ENCODE measurements at places on chromosomes 6 and 20.

- DNase-seq, result no peak
Observed at GRCh38 chr20:43590036-43590391, 723 bp upstream of the IFT52 start.

DNA sequence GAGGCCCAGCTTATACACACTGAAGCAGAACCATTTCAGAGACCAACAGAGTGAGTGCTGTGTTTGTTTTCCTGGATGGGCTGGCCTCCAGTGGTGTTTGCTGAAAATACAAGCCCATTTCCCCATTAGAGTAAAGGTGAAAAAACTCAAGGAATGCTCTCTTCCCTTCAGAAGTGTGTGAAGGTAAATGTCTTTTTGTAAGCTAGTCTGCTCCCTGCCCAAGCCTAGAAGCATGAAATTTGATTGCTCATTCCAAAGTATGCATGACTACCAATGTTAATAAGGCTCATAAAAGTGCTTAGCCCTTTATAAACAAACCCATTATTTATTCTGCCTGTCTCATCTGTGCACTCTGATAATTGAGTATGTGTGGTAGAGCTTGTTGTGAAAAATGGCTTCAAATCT is 59.1 kb downstream of the ADGRF1 start:
- no peak for DNase-seq

- DNase-seq, result no peak
Observed at GRCh38 chr20:48544402-48545339, 283.1 kb downstream of the PREX1 start.

- DNase-seq, result no peak
Observed at GRCh38 chr6:13493147-13493546, 5.7 kb upstream of the GFOD1 start.

DNA sequence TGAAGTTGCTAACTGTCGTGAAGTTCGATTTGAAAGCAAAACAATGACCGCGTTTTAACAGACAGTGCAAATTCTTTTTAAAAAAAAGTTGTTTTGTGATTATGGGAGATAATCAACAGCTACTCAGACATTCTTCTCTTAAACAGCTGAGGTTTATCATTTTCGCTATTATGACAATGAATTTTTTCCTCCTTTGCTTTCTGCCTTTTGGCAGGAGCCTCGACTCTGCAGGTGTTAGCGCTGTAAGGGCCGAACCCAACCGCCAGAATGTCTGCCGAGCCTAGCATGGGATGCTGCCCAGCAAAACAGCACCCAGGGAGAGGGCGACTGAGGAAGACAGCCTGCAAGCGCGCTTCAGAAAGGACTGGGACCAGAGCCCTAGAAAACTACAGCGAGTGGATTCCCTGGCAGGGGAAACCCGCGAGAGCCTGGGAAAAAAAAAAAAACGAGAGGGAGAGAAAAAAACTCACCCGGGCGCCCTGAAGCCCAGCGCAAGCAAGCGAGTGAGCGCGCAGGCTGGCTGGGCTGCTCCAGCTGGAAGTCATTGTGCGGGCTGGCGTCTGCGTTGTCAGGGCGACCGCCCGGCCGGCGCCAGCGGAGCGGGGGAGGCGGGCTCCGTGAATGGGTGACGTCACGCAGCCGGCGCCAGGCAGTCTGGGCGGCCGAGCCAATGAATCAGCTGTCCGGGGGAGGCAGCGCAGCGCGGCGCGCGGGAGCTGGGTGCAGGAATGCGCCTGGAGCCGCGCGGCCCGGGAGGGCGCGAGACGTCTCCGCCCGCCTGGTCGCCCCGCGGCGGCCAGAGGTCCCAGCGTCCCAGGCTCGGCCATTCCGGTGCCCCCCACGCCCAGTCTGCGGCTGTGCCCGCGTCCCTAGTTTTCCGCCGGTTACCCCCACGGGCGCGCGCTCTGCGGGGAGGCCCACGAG is 32.7 kb upstream of the ID4 start:
- DNase-seq, result no peak

DNA sequence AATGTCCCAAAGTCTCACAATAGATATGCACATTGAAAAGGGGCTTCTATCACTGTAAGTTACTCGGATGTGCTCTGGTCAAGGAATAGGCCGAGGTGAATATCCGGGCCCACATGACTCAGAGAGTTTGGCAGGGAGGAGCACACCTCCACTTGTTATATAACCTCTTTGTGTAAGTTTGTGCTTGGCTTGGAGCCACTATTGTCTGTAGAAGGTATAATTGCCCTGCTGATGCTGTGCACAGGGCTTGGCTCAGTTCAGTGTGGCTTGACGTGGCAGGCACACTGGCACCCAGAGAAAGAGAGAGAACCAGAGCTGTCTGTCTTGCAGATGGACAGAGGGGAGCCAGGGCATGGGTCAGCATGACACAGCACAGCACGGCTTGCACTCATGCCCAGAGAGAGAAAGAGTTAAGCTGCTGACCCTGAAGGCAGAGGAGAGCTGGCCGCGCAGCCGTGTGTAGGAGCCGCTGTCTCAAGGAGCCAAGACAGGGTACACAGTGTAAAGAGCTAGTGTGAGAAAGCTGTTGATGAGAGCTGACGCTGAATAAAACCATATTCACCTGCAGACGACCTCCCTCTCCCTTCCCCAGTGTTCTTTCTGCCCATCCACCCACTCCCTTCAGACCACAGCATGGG is 482.5 kb downstream of the C6orf118 start:
- DNase-seq, result no peak

- DNase-seq, result no peak
Observed at GRCh38 chr6:25387911-25388310, 108.7 kb downstream of the CARMIL1 start.

DNA sequence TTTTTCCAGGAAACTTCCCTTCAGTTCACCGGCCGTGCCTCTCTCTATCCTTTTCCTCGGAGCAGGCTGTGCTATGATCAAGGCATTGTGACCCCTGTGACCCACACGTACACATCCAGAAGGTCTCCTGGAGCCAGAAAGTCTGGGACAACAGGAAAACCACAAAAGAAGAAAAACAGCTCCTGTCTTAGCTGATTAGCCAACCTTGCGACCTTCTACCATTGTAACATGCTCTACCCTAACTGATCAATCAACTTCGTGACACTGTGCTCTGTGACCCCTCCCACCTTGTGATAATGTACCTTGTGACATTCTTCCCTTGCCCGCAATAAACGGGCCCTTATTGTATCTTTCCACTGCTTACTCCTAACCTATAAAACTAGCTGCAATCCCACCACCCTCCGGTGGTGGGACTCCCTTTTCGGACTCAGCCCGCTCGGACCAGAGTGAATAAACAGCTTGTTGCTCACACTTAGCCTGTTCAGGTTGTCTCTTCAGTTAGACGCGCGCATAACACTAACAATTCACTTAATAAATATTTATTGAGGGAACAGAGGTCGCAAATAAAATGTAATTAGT is 24.2 kb downstream of the ZNF311 start:
- DNase-seq, result no peak

- no peak for DNase-seq
Observed at GRCh38 chr20:33654680-33655161, 7.4 kb upstream of the C20orf144 start.

DNA sequence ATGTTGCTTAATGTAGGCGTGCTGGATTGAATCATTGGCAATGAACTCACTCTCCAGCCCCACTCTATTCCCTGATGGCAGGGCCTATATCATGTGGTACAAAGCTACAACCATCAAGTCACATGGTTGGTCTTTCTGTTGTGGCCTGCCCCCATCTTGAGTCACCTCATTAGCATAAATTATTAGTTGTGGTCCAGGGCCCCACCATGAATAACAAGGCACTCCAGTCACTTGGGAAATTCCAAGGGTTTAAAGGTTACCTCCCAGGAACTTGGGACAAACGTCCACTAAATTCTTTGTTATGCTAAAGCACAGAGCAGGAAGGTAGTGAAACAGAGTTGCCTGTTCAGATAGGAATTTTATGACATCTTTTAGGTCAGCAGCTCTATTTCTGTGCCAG is 193.7 kb downstream of the SLC35F1 start:
- DNase-seq, result no peak

DNA sequence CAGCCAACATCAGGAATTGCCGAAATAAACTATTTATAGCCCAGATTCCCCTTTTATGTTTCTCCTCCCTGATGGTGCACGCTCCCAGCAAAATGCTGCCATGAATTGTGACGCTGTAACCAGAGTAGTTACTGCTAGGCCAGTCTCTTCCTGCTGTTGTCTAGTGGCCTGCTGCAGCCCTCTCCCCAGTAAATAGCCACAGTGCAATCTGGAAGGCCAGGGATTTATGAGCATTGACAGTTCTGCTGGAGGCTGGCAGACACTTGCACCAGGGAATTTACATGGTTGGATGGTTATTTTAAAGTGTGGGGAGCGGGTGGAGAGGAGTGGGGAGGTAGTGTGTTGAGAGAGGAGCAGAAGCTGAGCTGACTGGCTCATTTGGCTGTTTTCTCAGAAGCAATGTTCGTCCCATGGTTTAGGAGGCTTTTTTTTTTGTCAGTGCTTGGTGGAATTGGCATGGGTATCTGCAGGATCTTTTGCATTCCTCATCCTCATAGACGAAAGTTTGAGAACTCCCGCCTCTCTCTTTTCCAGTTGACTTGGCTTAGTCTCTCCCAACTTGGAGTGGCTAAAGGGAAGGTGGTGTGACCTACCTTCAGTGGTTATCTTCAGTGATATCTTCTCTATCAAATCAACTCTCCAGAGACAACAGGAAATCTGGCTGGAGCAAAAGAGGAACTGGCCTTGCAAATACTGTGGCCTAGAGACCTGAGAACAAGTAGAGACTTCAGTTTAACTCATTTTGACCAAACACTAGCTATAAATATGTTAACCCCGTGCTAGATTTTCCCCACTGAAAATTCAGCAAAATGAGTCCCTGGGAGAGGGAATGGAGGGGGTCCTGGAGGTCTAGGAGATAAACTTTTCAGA is 99.3 kb upstream of the VSTM2L start:
- no peak for DNase-seq
